ENCODE measurements at places on chromosomes 7 and 10. TPM values are rescaled to one million over a fixed set of nuclear protein-coding genes. Genes with fewer than 3 reads are reported as not detected.

DNA sequence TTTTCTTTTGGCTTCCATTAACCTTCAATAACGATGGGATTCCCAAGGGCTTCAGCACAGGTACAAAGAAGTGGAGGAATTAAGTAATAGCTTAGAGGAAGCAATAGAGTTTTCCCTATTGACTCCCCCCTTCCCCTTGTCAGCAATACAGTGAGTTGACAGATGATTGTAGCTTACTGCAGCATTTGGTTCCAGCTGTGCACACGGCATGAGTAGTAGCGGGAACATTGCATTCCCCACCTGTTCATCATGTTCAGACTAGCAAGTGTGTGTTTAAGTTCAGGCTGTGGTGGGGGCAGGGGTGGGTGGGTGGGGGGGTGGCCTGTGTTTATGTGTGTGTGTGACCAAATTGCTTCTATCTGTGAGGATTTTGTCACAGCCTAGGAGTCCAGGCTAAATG, 4.6 kb upstream of the ADRA2A start:
- no peak for DNase-seq

The CSTF2T gene
- total RNA-seq: 17.8 TPM

- DNase-seq: peak; percentile 88
Observed at GRCh38 chr10:5524641-5525560, at the start of gene CALML3. Gene CALML3 (plus strand): TSS chr10:5524961. CDS start chr10:5525086, 125 bp downstream.

DNA sequence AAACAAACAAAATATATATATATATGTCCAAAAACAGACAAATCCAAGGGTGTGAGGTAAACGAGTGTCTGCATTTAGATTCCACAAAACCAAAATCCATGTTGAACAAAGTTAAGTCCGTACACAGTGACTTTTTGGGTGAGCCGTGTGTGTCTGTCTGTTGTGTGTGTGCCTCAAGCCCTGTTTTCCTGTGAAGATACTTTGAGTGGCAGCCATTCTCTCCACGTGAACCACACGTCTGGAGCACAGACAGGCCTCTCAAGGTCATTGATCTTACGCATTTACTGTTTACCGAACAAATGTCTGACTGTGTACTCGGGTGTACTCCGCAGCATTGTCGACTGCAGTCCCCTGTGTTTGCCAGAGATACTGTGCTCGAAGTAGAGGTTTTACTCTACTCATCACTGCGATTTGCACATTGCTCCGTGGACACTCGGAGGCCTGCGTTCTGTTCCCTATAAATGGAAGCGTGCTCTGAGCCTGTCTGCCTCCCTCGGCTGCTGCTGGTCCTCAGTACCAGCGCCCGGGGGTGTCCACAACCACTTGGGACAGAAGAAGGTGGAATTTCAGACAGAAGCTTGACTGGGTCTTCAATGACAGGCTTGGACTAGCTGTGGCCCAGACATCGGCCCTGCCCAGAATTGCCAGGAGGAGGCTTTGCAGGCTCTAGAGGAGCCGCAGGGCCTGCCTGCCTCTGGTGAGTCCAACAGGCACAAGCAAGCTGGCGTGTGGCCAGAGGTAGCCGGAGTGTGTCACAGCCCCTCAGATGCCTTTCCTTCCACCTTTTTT, 22.1 kb downstream of the CYP17A1 start:
- no peak for DNase-seq

The PPP2R2D gene
- total RNA-seq: 33.7 TPM

GRCh38 chr7:70620333-70621055, 511.4 kb upstream of the GALNT17 start:
- DNase-seq: no peak

The FKBP9 gene
- total RNA-seq: 301 TPM

DNA sequence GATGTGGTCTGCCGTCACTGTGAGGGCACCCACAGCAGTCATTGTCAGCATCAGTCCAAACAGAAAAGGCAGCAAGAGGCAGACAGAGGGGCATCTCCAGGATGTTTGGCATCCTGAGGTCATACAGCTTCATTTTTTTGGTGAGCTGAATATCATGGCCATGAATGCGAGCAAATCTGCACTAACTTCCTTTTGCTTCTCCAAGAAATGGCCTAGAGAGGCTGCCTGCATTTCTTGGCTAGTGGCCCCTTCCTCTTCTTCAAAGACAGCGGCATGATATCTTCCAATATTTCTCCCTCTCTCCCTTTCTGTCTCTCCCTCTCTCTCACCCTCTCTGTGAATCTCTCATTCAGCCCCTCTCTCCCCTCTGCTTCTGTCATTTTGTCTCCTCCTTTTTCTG, 24.8 kb downstream of the FKBP6 start:
- no peak for DNase-seq

GRCh38 chr10:86388119-86388704, 21.6 kb upstream of the GRID1 start:
- no peak for DNase-seq

GRCh38 chr7:20329389-20330238, 1.1 kb upstream of the ITGB8 start:
- peak; percentile 94 for DNase-seq

The FGFBP3 gene
- total RNA-seq: 0.69 TPM

DNA sequence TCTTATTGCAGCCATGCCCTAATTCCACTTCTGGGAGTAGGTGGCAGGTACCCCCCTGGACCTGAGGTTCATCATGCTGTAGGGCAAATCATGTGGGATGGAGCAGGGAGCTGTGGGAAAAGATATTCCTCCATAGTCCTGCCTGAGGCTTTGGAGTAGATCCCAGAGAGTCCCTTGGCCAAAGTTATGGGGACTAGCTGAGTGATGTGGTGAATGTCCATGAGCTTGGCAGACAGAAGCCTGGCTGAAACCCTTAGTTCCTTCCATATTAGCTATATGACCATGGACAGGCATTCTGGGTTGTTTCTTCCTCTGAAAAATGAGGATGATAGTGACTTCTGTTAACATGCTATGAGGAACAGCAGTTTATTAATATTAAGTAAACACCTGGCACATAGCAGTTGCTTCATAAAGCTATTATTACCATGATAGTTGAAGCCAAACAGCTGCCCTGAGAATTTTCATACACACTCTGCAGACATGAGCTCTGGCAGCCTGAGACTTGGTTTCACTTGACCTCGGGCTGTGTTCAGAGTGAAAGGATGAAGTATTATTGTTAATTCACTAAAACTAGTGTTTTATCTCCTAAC, 15.0 kb upstream of the IMPDH1 start:
- DNase-seq: no peak

DNA sequence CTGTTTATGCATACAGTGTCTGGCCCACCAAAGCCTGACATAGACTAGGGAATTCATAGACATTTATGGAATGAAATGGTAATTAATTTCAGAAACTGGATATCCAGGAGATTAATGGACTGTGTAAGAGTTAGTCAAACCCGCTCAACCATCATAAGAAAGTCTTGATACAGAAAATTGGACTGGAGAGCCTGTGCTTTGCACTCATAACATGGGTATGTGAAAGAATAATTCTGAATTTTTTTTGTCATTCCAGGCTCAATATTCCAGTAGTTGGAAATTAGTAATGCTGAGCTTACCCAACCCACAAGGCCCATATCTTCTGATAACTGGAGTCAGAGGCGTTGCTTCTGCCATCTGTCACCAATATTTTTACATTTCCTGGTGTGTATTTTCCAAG, 799.7 kb upstream of the IGFBP3 start:
- DNase-seq: no peak

GRCh38 chr7:5501465-5501864, 77.8 kb upstream of the TNRC18 start:
- no peak for DNase-seq

DNA sequence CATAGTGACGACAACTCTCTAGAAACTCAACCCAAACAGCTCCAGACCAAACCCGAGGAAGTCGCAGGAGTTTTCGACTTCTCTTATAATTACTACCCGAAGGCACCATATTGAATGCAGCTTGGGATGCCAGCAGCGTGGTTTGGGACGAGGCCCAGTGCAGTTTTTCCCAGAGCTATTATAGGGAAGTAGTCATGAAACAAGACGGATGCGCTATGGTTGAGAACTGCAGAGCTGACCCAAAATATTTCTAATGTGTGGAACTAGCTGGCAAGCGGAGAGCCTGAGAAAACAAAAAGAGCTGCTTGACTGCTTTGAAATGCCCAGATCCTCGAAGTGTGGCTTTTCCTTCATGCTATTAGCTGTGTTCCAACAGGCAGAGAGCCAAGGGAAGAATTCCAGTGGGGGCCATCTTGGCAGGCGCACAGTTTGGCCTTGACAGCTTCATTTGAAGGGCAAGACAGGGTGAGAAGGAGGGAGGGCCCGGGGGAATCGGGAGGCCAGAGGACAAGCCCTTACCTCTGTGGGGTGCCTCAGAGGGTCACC, 122.7 kb downstream of the CUL2 start:
- DNase-seq: no peak

DNA sequence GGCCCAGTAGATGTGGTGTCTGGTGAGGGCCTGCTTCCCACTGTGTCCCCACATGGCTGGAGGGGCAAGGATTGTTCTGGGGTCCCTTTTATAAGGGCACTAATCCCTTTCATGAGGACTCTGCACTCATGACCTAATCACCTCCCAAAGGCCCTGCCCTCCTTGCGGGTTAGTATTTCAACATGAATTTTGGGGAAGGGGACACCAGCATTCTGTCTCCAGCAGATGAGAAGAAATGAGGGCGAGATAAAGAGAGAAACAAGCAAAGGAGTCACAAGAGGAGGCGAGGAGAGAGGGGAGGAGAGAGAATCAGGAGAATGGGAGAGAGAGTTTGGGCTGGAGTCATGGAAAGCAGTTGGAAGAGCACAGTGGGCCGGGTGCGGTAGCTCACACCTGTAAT, 83.7 kb downstream of the C10orf105 start:
- no peak for DNase-seq

The ACBD7 gene
- total RNA-seq: 0.33 TPM

GRCh38 chr7:158685693-158686092, 18.9 kb downstream of the NCAPG2 start:
- no peak for DNase-seq

DNA sequence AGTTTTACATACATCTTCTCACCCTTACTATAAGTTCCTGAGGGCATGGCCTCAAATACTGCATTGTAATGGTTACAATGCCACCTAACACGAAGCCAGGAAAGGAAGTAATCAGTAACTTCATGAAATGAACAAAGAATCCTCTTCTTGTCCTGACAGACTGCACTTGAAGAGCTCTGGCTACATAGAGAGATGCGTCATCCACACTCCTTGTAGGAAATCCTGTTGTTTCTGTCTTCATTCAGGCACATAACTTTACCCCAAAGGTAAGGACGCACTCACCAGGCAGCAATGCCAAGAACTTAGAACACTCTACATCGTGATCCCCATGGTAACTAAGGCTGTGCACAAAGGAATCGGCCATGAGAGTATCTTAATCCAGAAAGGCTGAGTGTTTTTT, 80.3 kb upstream of the ARID5B start:
- peak; percentile 80 for DNase-seq

The FGFR2 gene
- total RNA-seq: 19.0 TPM

GRCh38 chr10:522350-522749, 167.1 kb downstream of the DIP2C start:
- no peak for DNase-seq

The BTBD16 gene
- 0.24 TPM for total RNA-seq

- DNase-seq: no peak
Observed at GRCh38 chr10:10796061-10796773, 221.5 kb upstream of the CELF2 start.

All from mammary epithelial cell (primary cell).